Right lobe of liver (tissue), 6 donors: ENCODE measurements at places on chromosomes 2 and 18.

DNA sequence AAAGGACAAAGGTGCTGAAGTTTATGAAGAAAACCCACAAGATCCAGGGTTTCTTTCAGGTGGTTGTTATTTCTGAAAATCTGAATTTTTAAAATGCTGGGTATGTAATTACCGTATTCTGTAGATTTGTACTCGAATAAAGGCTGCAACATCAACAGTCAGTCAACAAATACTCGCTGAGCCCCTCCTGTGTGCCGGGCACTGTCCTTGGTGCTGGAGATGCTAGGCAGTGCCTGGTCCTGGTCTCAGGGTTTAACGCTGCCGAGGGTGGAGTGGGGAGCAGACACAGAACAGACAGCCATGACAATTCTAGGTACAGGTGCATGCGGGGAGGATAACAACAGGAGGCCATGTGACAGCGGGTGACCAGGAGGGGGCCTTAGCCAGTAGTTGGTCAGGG, 27.2 kb upstream of the PDIA6 start:
- DNase-seq, result no peak

DNA sequence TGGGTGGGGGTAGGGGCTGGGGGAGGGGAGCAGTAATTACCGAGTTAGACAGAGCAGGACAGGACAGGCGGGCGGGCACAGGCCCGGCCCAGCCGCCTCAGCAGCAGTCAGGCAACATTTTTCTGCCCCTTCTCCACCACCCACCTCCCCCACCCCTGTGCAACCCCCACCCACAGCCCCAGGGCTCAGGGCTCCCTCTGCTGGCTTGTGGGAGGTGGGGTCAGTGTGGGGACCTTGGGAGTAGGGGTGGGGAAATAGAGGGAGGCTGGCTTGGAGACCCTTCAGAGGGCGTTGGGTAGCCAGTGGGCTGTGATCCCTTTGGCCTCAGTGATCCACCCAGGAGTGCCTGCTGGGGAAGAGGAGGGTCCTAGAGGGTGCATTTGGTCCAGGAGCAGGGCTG, 6.4 kb downstream of the WNT6 start:
- no peak for DNase-seq

DNA sequence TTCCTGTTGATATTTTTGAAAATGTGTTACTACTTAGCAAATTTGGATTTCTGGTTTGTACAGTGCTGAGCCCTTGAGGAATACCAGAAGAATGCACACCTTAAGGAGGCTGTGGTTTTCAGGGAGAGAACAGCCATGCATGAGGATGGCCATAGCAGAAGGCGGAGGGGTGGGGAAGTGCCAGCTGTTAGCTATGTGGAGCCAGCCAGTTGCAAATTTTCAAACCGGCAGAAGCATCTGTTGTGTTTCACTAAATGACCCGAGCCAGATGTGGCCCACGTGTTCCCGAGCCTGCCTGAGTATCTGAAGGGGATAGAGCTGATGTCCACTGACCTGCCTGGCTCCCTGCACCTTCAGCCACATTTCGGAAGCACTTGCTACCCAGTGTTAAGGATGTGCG, 16.4 kb upstream of the RBM44 start:
- DNase-seq, result no peak

- no peak for DNase-seq
These were observed 183.9 kb downstream of the SH3RF3 start for GRCh38 chr2:109312902-109313301.

DNA sequence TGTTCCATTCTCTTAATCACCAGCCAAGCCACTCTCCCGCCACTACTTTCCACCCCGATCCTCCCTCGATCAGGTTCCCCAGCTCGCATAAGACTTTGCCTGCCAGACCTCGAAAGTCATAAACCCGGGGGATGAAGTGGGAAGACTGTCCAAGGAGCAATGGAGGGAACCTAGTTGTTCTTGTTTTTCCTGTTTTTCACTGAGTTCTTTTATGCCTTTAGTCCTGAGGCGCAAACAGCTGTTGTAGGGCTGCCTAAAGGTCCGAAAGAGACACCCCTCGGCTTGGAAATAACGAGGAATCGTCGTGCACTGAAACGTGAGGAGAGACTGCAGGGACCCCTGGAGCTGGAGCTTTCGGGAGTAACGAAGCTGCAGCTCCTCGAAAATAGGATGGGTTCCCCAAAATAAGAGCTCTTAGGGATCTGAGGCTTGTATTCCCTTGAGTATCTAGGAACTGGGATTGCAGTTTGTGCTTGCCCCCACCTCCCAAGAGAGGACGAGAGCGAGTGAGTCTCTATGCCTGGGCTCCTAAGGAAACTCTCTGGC, 1.7 kb upstream of the HOXD12 start:
- DNase-seq, result no peak
